Aortic smooth muscle cell (primary cell): ENCODE measurements at places on chromosomes 5 and 9. TPM values are rescaled to one million over a fixed set of nuclear protein-coding genes. Genes with fewer than 3 reads are reported as not detected.

Gene PGM5
- 47.8 and 66.7 TPM in 2 replicates for total RNA-seq

Gene GARIN3
- not detected in 2 replicates for total RNA-seq

Gene SHROOM1
- 2.4 and 2.6 TPM in 2 replicates for total RNA-seq

Gene PCDHB5
- 1.4 and 1.8 TPM in 2 replicates for total RNA-seq

Gene KIAA0825
- total RNA-seq = 4.1 and 4.7 TPM in 2 replicates

Gene TXNDC8
- not detected in 2 replicates for total RNA-seq

Gene PCSK1
- 0.81 and 2.2 TPM in 2 replicates for total RNA-seq

Gene WHRN
- 0.25 and 0.53 TPM in 2 replicates for total RNA-seq

Gene HINT2
- 38.2 and 39.0 TPM in 2 replicates for total RNA-seq

Gene SOWAHA
- total RNA-seq = not detected in 2 replicates

Gene SHOC1
- total RNA-seq = not detected in 2 replicates

Gene ANKRD20A1
- 0.12 and 0.53 TPM in 2 replicates for total RNA-seq

Gene IFNB1
- not detected in 2 replicates for total RNA-seq

Gene SARDH
- 2.5 and 7.4 TPM in 2 replicates for total RNA-seq

Gene HSD17B3
- total RNA-seq = 0.13 TPM in 1 of 2 replicates, not detected in the other

Gene FRRS1L
- not detected in 2 replicates for total RNA-seq

Gene CDKN2A
- total RNA-seq = 8.0 and 10.7 TPM in 2 replicates

Gene ITK
- not detected in 2 replicates for total RNA-seq

Gene IL17B
- not detected in 2 replicates for total RNA-seq
